ENCODE measurements at places on chromosomes 1 and 21.

DNA sequence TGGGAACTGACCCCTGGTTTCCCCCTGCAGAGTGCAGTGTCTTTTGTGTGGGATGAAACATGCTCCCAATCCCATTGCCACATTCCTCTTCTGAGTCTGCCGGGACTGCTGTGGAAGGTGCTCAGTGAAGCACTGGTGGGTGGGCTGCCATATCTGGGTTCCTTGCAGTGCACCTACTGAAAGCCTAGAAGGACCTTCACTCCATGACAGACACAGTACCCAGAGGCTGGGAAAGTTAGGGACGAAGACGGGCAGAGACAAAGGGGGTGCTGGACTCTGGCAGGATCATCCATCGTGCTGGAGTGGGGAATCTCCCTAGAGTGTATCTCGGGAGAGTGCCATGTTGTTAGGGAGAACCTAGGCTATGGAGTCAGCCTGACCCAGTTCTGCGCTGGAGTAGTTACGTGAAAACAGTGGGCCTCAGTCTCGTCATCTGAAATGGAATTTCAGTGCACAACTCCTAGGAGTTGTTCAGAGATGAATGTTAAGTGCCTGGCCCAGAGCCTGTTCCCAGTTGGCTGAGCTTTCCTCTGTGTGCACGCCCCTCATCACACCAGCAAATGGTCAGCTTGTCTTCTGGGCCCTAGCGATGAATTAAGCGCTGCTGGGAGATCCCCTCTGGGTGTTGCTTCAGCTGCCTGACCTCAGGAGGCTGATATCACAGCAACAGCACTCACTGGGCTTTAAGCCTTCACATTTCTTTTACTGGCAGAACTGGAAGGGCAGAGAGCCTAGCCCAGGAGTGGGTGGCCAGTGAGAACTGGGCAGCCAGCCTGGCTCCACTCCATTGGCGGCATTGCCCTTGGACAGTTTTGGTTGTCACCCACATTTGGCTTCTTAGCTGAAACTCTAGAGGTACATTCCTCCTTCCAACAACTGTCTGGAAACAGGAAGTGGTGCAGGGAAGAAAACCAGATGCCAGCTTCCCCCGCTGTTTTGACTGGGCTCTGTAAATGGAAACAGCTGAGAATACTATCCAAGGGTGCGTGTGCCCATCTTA is 479.8 kb upstream of the VAMP3 start:
- DNase-seq, result no peak

DNA sequence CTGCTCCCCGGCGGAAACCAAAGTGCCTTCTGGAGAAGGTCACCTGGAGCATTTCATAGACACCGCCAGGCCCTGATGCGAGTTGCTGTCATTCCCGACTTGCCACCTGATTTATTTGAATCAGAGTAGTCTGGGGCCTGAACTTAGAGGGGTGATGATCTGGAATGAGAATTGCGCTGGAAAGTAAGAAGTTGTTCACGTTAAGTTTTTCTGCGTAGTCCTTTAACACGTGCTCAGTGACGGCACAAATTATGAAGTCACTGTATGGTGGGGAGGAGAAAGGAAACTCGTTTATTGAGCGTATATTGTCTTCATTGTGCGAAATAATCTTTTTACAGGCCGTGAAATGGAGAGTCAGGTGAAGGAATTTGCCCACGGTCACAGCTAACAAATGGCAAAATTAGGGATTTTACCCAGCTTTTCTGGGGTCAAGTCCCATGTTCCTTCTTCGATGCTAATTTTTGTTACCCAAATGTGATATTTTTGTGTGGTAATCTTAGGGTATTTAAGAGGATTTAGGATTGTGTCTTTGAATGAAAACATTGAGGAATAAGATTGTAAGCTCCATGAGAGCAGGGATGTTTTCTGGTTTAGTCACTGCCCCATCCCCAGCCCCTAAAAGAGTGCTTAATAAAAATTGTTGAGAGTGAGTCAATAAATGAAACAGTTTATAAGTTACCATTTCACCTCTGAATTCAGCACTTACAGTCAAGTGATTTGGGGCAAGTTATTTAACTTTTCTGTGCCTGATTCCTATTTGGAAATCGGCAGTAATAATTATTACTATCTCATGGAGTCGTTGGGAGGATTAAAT is 46.4 kb upstream of the NBL1 start:
- peak; percentile 77 for DNase-seq

DNA sequence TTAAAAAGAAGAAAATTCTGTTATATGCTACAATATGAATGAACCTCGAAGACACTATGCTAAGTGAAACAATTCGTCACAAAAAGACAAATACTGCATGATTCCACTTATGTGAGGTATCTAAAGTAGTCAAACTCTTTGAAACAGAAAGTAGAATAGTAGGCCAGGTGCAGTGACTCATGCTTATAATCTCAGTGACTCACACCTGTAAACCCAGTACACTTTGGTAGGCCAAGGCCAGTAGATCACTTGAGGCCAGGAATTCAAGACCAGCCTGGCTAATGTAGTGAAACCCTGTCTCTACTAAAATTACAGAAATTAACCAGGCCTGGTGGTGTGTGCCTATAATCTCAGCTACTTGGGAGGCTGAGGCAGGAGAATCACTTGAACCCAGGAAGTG is 25.7 kb downstream of the EPHA10 start:
- no peak for DNase-seq

DNA sequence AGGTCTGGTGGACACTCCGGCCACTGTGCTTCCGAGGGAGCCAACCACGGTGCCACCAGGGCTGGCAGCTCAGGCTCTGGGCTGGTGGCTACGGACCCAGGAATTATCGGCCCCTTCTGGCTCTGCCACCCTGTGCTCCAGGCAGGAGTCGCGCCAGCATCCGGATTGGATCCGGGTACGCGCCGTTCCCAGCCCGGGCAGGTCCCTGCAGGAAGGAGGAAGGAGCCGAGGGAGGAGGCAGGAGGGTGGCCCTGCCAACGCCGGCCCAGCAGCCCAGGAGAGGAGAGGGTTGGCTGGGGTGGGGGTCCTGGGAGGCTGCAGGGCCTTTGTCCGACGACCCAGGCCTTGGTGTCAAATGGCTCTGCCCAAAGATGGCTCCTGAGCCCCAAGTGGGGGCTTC is 160.5 kb downstream of the CASZ1 start:
- DNase-seq, result no peak

- DNase-seq, result no peak
Observed at GRCh38 chr1:225498549-225499136, 70.8 kb upstream of the LBR start.

- no peak for DNase-seq
Observed at GRCh38 chr1:89001510-89001909, 9.1 kb upstream of the KYAT3 start.

DNA sequence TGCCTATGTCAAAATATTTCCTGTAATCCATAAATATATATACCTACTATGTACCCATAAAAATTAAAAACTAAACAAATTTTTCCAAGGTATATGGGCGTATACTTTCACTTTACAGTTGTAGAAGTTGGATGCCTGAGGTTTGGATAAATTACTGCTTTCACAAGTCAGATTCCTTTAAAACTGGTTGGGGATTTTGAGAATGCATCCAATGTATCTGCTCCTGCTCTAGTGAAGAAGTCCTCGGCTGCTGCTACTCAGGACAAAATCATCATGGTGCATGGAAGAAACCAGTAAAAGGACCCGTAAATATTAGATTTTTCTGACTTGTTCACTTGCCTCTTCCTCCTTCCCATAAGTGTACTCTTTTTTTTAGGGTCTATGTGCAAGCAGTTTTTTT is 841.1 kb downstream of the USP25 start:
- no peak for DNase-seq

DNA sequence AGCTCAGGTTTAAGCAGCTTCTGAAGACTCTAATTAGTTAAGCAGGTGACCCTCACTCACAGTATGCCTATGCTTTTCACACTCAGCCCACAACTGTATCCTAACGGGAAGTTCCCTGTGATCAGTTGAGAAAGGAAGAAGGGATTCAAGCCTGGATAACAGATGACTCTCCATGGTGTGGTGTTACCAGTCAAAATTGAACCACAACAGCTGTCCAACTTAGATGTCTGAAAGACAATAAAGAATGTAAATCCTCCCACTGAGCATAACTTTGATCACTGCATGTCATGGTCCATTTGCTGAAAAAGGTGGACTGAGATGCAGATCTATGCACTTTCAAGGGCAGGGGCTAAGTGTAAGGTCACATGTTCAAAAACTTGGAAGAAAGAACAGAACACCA is 32.3 kb upstream of the DIPK1A start:
- DNase-seq, result no peak

DNA sequence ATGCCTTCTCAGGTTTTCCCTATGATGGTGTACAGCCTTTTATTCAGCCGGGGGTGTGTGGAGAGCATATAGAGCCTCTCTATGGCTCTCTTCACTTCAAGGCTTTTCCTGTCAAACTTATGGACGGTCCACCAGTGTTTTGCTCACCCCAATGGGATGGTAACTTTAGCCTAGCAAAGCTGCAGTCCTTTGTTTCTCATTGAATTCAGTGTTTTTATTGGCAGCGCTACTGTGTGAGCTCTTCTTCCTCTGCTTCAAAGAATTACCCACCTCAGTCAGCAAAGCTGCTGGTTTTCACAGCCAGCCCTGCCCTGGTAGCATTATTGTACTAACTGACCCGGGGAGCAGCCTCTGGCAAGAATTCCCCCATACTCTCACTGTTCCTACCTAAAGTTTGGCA is 145.3 kb upstream of the RRP15 start:
- no peak for DNase-seq

DNA sequence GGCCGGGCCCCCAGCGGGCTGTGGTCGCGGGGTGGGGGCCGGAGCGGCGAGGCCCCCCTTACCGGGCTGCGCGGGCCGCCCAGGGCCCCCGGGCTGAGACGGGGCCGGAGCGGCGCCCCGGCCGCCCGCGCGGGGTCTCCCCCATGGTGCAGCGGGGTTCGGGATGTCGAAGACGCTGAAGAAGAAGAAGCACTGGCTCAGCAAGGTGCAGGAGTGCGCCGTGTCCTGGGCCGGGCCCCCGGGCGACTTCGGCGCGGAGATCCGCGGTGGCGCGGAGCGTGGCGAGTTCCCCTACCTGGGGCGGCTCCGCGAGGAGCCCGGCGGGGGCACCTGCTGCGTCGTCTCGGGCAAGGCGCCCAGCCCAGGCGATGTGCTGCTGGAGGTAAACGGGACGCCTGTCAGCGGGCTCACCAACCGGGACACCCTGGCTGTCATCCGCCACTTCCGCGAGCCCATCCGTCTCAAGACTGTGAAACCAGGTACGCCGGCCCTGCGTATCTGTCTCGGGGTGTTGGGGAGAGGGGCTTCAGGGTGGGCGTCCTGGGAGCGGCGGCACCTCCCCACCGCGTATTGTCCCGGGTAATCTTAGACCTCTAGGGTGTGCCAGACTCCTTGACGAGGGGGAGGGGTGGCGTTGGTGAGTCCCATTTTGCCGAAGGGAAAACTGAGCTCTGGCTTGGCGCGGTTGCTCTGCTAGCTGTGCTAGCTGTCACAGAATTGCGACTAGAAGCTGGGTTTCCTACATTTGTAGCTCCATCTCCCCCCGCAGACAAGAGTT is 745 bp downstream of the MAGI3 start:
- DNase-seq, result peak; percentile 50

- peak; percentile 7 for DNase-seq
Observed at GRCh38 chr1:245858722-245859492, 648.2 kb downstream of the SMYD3 start.

- no peak for DNase-seq
Observed at GRCh38 chr1:244350027-244350426, 101.7 kb downstream of the ADSS2 start.

DNA sequence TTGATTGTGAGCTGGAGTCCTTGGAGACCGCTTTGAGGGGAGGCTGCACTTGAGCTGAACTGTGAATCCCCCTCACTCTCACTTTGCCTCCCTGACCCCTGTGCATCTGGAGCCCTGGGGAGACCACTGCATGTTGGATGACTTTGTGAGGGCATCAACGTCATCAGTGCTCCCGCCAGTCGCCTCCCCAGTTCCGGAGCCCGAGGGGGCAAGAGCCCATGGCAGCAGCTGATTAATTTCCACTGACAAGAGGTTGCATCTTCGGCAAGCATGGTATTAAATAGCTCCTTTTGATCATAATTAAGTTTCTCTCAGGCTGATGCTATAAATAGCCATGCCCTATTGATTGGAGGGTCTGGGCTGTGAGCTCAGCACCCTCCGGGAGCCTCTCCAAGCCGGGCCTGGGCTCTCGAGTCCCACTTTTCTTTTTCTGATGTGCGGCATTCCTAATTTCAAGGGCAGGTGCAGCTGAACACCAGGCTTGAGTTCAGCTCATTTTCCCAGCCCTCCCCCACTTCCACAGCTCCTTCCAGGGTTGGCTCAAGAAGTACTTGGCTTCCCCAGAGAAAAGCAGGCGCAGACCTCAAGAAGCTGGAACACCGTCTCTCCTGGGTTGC is 33.2 kb downstream of the KCND3 start:
- DNase-seq, result no peak

DNA sequence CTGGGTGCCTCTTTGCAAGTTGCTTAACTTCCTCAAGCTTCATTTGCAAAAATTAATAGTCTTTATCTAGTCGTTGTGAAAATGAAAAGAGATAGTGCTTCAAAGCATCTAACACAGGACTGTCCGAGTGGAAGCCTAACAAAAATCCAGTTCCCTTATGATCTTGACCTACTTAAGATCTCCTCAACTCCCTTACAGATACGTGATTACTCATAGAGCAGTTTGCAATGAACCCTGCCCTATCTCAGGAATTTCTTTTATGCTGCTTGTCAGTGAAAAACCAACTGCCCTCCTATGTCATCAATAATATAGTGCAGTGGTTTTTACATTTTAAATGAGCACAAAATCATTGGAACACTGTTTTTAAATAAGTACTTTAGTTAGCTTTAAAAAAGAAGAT is 314.3 kb downstream of the BACH1 start:
- no peak for DNase-seq

DNA sequence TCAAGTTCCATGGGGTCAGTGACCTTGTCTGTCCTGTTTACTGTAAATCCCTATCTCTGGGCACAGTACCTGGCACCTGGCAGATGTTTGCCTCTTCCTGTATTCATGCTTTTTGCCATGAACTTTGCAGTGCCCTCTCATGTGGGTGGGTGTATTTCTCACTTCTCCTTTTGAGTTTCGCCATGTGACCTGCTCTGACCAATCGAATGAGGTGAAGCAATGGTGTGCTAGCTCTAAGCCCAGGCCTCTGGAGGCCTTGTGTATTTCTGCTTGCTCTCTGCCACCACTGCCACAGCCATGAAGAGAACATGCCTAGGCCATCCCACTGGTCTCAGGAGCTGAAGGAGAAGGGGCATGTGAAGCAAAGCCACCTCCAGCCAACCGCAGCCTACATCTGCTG is 185.5 kb upstream of the ZC3H12A start:
- peak; percentile 94 for DNase-seq

GRCh38 chr1:3714814-3715213 is 37.4 kb upstream of the CCDC27 start:
- DNase-seq, result no peak
